Left renal pelvis (tissue), 4 donors: ENCODE measurements at places on chromosomes 4 and X.

GRCh38 chr4:187726485-187726884 is 269.1 kb upstream of the ZFP42 start:
- no peak for DNase-seq

DNA sequence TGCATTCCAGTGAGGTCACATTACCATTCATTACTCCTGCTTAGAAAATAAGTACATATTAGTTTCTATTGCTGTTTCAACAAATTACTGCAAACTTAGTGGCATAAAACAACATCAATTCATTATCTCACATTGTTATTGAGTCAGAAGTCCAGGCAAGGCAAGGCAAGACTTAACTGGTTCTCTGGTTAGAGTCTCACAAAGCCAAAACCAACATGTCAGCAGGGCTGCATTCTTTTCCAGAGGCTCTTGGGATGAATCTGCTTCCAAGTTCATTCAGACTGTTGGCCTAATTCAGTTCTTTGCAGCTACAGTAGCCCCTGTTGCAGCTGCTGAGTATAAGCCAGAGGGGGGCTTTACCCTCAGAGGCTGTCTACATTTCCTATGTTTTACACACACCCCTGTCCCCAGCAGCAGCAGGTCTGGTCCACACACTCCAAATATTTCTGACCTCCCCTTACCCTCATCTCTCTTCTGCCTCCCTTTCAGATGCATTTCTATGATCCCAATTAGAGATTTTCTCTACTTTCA is 892.1 kb upstream of the EPHA5 start:
- DNase-seq, result no peak

GRCh38 chr4:74267998-74268606 is 40.2 kb upstream of the EPGN start:
- DNase-seq, result no peak

DNA sequence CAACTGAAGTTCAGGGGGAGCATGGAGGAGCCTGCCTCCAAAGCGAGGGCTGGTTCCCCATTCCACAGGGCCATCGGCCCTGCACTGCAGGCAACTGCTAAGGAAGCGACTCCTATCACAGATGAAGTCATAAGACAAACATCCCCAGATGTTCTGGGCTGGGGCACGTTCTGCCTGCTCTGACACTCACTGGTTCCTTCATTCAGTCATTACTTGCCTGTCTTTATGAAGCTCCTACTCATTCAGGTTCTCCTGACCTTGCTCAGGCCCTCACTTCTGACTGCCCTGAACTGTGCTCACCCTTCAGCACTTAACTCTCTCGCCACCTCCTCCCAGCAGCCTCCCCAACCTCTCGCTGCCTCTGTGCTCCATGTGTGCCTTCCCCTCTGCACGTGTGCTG is 2.5 kb upstream of the SLC2A9 start:
- no peak for DNase-seq
